T-helper 1 cell treated with Interleukin-12 subunit alpha and Interleukin-12 subunit beta and Interleukin-4 antibody, amounts not matched to agents 30 ng/mL and 1 ng/mL, for 36 hours (primary cell): ENCODE measurements at places on chromosomes 5 and 9. TPM values are rescaled to one million over a fixed set of nuclear protein-coding genes. Genes with fewer than 3 reads are reported as not detected.

Gene TMC1
- 0.27 TPM in 1 of 2 replicates, not detected in the other for total RNA-seq

Gene SYNPO
- not detected in 2 replicates for total RNA-seq

Gene MRPS27
- 54.3 and 57.5 TPM in 2 replicates for total RNA-seq

Gene TNFSF15
- 3.8 and 3.9 TPM in 2 replicates for total RNA-seq

Gene ABO
- total RNA-seq, result 2.1 and 2.5 TPM in 2 replicates

Gene AP3S1
- 43.7 and 49.8 TPM in 2 replicates for total RNA-seq

Gene CCL27
- total RNA-seq, result 0.39 TPM in 1 of 2 replicates, not detected in the other

Gene FXN
- total RNA-seq, result 20.9 and 23.9 TPM in 2 replicates

Gene PCDHGA8
- 0.07 and 0.15 TPM in 2 replicates for total RNA-seq

Gene LRRC19
- not detected in 2 replicates for total RNA-seq

Gene C9orf153
- 0.25 and 0.54 TPM in 2 replicates for total RNA-seq

Gene WNK2
- 0.20 and 0.22 TPM in 2 replicates for total RNA-seq

Gene PCDHGB7
- total RNA-seq, result 0.07 and 0.29 TPM in 2 replicates

Gene IFNB1
- total RNA-seq, result not detected in 2 replicates

Gene GRXCR2
- total RNA-seq, result not detected in 2 replicates

Gene PPP2CA
- total RNA-seq, result 137 and 143 TPM in 2 replicates

Gene PCDHAC2
- not detected in 2 replicates for total RNA-seq

Gene SPRY4
- total RNA-seq, result 0.90 and 1.0 TPM in 2 replicates

Gene C9orf50
- total RNA-seq, result not detected in 2 replicates

Gene RALGPS1
- 3.3 and 3.8 TPM in 2 replicates for total RNA-seq
